Small intestine (tissue), 16 donors: ENCODE measurements at places on chromosomes 7 and 10.

- no peak for DNase-seq
These were observed 37.4 kb downstream of the GBX1 start for GRCh38 chr7:151129960-151130591.

DNA sequence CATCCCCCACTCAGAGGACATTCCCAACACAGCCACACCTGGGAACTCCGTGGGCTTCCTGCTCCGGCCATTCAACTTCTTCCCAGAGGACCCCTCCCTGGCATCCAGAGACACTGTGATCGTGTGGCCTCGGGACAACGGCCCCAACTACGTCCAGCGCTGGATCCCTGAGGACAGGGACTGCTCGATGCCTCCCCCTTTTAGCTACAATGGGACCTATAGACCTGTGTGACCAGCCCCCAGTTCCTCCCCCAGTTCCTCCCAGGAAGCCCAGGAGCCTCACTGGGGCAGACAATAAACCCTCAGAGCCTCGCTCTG is 8.6 kb downstream of the AOC1 start:
- DNase-seq = no peak

- DNase-seq = no peak
These were observed 557.6 kb upstream of the GALNT17 start for GRCh38 chr7:70574314-70574834.

DNA sequence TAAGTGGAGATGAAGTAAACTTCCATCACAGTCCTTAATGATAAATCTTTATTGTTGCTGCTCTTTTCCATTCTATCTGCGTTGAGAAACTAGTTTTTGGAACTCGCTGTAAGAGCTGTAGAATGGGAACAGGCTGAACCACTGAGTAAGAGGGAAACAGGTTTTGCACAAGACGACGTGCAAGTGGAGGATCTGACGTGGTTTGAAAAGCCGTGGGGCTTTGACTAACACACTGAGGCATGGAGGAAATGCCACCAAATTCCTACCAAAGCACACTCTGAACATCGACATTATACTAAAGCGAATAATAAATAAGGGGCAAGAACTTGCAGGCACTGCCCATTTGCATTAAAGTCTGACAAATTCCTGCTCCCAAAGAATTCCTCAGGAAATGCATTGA is 160.6 kb downstream of the KLF6 start:
- DNase-seq = no peak

- DNase-seq = no peak
These were observed 920.5 kb downstream of the KCNMA1 start for GRCh38 chr10:76717141-76717540.

GRCh38 chr10:133087679-133088178 is at the start of gene ADGRA1:
ADGRA1 (plus strand) TSS chr10:133087924; CDS start chr10:133088910, 986 bp downstream.
- DNase-seq = no peak

GRCh38 chr7:125059861-125060456 is 130.3 kb upstream of the POT1 start:
- DNase-seq = no peak

- no peak for DNase-seq
These were observed 9.8 kb downstream of the PODXL start for GRCh38 chr7:131546583-131547141.

DNA sequence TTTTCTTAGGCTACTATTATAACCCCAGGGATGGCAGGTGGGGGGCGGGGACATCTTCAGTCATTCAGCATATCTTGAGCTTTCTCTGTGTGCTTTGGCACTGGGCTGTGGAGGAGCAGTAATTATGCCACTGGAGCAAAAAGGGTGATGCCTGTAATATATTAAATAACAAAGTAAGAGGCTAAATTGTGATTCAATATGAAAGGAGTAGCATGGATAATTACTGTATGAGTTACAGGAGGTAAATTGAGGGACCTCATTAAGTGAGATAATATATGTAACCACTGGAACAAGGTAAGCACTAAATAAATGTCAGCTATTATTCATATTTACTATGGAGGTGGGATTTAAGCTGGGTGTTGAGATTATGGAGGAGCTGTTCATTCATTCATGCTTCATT is 3.3 kb upstream of the STN1 start:
- DNase-seq = no peak

DNA sequence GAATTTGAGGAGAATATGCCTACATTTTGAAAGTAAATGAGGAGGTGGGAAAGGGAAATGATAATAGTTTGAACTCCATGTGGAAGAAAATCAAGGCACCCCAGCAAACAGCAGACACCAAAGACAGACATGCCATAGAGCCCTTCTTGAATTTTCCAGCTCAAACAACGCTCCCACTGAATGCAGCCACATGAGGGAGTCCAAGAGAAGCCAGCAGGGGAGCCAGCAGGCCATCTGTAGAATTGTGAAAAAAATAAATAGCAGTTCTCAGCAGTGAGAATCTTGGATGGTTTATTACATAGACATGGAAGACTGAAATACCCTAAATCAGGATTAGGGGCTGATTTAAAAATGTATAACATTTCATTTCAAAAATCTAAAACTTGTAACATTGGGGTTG is 1567.3 kb upstream of the LRRTM3 start:
- no peak for DNase-seq

GRCh38 chr7:151570366-151570915 is 50.7 kb upstream of the RHEB start:
- no peak for DNase-seq

DNA sequence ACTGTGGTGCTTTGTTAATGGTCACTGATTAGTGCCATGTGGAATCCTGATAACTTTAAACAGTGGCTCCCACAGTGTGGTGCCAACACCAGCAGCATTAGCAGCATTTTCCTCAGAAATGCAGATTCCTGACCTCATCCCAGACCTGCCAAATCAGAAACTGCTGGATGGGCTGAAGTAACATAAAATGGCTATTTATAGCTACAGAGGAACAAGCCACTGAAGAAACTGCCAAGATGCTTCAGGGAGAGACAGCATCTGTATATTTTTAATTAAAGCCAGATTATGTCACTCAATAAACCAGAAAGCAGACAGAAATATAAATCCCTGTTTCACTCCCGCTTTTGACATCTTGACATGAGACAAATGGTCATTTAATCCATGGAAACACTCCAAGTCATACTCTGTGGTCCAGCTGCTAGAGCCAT is 178.5 kb downstream of the AMPH start:
- no peak for DNase-seq

- DNase-seq = peak; percentile 22
These were observed 779 bp downstream of the C1QL3 start for GRCh38 chr10:16520900-16521299.
